ENCODE measurements at places on chromosomes 3 and 15.

DNA sequence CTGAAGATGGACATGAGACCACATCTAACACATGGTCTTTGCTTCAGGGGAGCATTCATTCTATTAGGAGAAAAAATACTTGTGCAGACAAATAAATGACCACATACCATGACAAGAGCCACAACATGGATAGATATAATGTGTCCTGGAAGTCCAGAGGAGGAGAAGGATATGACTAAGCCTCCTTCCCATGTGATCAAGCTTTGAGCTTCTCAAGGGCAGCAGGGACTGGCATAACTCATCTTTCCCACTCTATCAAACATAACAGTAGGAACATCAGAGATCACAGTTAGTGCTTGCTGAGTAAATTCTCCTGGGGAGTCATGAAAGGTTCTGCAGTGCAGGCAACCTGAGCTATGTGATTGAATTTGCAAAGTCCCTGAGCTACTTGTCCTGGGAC lies 86.0 kb upstream of the LPP start:
- no peak for DNase-seq

DNA sequence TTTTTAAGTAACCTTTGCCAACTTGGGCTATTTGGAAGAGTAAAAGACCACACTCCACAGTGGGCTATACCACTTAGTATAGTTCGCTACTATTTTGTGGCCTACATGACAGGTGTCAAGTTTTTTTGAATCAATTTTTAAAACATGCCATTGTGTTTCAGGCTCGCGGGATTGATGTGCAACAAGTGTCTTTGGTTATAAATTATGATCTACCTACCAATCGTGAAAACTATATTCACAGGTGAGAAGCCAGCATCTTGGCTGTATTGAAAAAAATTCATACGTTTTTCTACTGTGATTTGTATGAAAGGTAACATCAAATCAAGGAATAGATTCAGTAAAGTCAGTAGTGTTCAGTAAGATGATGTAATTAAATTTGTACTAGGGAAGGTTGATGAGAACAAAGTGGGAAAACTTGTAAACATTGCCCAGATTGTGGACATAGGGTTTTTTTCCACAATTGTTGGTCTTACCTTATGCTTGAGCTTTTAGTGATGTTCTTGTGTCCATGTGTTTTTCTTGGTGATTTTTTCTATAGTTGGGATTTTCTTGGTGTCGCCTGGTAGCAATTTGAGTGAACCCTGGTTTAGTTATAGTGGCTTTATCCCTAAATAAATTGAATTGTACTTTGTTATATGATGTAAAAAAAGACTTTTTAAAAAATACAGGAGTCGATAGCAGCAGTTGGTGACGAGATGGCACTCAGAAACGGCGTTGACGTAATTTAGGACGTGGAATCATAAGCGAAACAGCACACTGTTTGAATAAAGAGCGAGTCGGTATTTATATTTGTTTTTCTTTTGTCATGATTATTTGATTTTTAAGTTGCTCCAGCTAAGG lies 4.5 kb downstream of the EIF4A2 start:
- DNase-seq: no peak

GRCh38 chr3:188349933-188350332 lies 196.0 kb downstream of the LPP start:
- no peak for DNase-seq

DNA sequence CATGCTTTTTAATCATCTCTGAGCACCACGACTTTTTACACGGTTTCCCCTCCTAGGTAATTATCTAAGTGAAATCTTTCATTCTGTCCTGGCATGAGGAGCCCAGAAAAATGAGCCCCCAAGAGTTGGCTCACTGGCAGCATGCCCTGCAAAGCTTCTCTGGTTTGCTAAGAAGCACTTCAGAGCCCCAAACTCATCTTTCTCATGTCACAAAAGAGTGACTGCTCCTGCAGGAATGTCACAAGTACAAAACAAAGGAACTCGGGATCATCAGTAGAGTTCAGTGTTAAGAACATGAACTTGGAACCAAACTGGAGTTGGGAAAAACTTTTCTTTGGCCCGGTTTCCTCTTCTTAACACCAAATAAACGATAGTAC lies 123.9 kb downstream of the FOXB1 start:
- no peak for DNase-seq

DNA sequence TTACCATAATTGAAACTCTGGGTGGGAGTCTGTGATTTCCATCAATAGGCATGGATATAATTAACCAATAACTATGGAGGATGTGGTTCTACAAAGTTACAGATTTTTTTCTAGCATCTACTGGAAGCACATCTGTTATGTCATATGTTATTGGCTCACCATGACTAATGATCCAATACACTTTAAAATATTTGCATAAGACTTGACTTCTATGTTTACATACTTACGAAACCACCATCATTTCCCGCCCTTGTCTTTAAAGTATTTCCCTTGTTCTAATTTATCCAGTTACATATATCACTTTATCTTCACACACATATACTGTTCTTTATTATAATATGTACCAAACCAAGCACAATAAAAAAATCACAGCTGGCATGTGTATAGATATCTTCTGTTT lies 380.3 kb upstream of the CBLB start:
- DNase-seq: no peak

- no peak for DNase-seq
These were observed 369 bp upstream of the U2SURP start for GRCh38 chr3:143001034-143001368.

- DNase-seq: no peak
These were observed 371.5 kb upstream of the GOLIM4 start for GRCh38 chr3:168467115-168467714.

DNA sequence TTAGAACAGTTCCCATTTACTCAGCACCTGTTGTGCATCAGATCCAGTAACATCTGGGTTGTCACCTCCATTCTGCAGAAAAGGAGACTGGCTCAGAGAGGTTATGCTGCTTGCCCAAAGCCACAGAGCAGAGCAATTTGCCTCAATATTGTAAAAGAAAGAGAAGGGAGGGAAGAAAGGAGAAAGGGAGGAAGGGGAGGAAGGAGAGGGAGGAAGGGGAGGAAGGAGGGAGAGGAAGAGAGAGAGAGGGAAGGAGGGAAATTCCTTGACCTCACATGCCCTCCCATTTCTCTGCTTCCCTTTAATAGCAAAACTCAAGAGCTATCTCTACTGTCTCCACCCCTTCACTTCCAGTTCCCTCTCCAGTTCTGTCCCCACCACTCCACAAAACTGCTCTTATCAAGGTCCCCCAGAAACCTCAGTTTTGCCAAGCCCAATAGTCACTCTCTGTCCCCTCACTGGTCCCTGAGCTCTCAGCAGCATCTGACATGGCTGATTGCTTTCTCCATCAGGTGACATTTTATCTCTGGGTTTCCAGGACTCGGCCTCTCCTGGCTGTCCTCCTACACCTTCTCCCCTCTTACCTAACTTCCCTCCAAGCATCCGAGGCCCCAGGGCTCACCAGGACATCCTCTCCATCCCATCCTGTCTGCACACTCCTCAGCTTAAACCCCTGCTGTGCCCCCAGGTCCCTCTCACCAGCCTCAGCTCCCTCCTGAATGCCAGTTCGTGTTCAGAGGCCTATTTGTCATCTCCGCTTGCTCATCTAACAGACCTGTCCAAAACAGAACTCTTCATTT lies 104.7 kb upstream of the LINGO1 start:
- DNase-seq: no peak

DNA sequence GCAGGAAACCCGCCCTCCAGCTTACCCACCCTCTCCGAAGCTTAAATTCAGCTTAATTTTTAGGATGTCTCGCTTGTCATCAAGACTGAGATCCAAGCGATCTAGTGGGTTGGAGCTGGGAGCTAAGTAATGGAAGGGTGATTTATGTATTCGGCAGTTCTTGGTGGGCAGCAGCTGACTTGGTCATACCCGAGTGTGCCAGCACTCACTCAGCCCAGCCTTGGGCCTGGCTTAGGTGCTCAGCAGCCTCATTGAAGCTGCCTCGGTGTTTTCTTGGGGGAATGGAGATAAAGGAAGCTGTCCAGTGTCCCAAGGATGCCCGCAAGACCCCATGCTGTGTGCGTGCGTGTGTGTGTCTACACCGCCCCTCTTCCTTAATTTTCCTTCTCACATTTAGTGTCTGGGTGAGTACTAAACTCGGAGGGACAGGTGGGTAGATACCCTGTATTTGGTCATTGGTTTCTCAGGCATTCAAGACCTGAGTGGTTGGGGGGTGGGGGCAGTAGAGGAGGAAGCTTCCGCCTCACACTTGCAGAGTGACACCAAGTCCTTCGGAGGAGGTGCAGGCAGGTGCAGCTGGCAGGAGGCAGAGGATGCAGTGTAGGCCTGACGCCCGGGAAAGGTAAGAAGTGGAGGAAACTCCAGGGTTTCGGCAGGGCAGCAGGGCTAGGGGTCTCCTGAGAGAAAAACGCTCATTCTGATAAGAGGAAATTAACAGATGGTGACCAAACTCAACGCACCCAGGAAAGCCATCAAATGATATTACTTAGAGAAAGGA lies 92.8 kb downstream of the PCSK6 start:
- no peak for DNase-seq

DNA sequence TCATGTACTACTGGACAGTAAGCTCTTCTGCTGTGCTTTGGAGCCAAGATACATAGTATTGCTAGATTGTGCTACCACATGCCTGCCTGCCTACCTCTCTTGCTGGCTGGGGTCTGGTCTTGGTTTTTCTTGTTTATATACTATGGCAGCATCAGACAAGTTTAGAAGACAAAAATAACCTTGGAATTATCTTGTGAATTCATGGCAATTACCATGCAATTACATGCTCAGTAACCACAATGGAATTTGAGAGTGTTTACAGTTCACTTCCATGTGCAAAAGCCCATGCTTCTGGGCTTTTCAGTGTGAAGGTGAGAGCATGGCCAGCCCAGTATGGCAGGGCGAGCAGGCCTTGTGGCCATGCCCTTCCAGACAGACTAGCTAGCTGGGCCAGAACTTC lies 48.0 kb upstream of the C15orf61 start:
- DNase-seq: no peak

- DNase-seq: no peak
These were observed 39.6 kb downstream of the GPR156 start for GRCh38 chr3:120245386-120245785.

- DNase-seq: no peak
These were observed 58.1 kb upstream of the MEF2A start for GRCh38 chr15:99507504-99508310.

GRCh38 chr3:127037021-127037400 lies 54.1 kb downstream of the PLXNA1 start:
- no peak for DNase-seq

DNA sequence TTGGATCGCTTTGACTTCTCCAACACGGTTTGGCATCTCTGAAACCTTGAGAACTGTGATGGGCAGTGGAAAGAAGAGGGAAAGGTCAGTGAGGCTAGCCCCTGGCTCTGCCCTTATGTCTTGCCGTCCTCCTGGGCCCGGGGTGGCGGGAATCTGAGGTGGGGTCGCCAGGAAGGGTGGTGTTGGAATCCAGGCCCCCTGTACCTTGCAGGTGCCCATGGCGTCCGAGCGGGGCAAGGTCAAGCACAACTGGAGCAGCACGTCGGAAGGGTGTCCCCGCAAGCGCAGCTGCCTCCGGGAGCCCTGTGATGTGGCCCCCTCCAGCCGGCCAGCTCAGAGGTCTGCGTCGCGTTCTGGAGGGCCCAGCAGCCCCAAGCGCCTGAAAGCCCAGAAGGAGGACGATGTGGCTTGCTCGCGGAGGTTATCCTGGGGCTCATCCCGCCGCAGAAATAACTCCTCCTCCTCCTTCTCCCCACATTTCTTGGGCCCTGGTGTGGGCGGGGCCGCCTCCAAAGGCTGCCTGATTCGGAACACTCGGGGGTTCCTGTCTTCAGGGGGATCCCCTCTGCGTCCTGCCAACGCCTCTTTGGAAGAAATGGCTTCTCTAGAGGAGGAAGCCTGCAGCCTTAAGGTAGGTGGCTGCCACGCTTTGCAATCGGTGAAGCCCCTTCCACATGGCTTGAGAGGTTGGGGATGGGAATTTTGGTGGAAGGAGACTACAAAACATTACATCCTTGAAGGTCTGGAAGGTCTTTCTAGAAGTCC lies 907 bp downstream of the TATDN2 start:
- peak; percentile 68 for DNase-seq

- DNase-seq: no peak
These were observed 23.3 kb downstream of the PCSK6 start for GRCh38 chr15:101466188-101466587.

- DNase-seq: no peak
These were observed 7.1 kb downstream of the RORA start for GRCh38 chr15:61222010-61222409.

DNA sequence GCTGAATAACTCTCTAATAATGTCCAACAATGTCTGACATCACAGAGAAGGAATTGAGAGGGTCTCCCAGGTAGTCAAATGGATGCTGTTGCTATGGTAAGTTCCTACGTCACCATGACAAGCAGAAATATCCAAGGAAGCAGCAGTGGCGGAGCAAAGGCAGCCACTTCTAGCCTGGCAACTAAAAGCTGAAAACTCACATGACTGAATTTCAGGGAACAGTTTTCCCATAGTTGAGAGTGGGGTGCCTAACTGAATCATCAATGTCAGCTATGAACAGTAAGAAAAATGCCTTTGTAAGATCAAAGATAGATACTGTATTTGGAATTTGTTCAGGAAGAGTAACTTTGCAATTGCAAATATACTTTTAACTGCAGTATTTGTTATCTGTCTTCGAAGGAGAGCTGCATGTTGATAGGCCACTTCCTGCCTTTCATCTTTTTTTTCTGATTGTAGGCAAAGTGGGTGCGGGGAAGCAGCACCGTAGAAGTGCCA lies 161.7 kb downstream of the BBX start:
- no peak for DNase-seq

GRCh38 chr3:19947549-19948225 lies 790 bp downstream of the RAB5A start:
- DNase-seq: peak; percentile 33

- no peak for DNase-seq
These were observed 87.3 kb downstream of the SMAD6 start for GRCh38 chr15:66789029-66790025.

DNA sequence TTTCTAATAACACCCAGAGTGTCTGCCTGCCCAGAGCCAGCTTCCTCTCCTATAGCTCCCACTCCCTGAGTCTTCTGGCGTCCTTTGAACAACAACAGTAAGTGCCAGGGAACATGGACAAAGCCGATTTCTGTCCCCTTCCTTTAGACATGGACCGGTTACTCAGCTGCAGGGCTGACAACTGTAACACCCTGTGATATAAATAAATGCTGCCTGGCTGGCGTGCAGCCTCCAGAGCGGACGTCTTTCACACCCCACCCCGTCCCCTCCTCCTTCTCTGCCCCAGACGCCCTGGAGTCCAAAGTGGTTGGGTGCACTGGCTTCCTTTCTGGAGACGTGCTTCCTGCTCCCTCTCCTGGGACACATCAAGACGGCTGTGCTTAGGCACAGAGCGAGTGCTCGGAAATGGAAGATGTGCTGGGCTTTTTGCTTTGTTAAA lies 281.9 kb upstream of the LRRFIP2 start:
- no peak for DNase-seq

DNA sequence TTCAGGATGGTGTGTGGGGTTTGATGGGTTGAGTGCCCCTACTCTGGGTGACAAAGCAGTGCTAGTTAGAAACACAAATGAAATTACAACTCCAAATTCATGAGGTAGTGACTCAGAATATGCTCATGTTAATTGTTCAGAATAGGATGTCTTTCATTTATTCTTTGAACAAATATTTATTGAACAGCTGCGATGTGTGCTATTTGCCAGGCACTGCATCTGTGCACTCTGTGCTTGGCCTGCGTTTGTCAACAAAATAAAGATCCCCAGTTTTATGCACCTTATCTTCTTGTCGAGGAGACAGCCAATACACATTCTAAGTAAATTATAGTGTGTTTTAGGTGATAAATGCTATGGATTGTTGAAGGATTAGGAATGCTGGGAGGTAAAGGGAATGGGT lies 27.3 kb downstream of the MED12L start:
- no peak for DNase-seq

- DNase-seq: no peak
These were observed 180.2 kb downstream of the VPS13C start for GRCh38 chr15:61880084-61880483.
